ENCODE measurements at places on chromosomes 11 and 22.

DNA sequence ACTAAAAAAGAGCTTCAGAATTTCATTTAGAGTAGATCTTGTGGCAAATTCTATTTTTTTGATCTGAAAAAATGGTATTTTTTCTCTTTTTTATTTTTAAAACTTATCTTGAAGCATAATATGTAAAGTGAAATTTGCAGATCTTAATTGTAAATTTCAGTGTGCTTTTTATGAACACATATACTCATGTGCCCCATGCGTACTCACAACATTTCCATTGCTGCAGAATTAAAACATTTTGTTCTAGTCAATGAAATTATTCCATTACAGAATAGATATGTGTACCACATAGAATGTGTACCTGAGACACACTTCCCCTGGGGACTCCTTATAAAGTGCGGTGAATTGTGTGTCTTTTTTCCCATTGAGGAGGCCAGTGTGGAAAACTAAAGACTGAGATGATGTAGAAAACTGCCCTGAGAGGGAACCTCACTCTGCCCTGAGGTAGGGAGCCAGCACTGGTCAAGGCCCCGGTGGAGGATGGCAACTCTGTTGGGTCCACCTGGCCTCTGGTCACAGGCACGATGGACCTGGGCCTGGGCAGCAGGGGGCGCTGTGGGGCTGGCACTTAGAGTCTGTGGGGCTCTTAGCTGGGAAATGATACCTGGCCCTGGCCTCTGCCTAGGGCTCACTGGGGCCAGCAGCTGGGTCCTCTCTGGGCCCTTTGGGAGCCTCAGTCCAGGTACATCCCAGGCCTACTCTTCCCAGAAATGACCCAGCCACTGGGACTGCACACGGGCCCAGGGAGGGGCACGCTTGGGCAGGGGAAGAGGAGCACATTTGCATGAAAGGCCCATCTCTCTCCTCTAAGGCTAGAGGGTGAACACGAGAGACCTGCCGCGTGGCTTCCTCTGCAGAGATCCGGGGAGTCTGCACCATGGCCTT is 77.9 kb upstream of the TOP3B start:
- DNase-seq, result peak; percentile 41

GRCh38 chr11:1745701-1746320 is 4.6 kb downstream of the IFITM10 start:
- no peak for DNase-seq

- DNase-seq, result no peak
Measured at GRCh38 chr22:45703758-45704157, 32.1 kb downstream of the ATXN10 start.

DNA sequence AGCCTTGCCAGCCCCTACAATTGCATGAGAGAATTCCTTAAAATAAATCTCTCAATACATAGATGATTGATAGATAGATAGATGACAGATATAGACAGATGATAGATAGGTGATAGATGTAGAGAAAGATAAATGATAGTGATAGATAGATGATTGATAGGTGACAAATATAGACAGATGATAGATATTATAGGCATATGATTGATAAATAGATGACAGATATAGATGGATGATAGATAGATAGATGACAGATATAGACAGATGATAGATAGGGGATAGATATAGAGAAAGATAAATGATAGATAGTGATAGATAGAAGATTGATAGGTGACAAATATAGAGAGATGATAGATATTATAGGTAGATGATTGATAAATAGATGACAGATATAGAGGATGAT is 564.6 kb downstream of the ETS1 start:
- DNase-seq, result no peak

GRCh38 chr11:32779136-32779535 is 15.3 kb downstream of the CCDC73 start:
- DNase-seq, result no peak

DNA sequence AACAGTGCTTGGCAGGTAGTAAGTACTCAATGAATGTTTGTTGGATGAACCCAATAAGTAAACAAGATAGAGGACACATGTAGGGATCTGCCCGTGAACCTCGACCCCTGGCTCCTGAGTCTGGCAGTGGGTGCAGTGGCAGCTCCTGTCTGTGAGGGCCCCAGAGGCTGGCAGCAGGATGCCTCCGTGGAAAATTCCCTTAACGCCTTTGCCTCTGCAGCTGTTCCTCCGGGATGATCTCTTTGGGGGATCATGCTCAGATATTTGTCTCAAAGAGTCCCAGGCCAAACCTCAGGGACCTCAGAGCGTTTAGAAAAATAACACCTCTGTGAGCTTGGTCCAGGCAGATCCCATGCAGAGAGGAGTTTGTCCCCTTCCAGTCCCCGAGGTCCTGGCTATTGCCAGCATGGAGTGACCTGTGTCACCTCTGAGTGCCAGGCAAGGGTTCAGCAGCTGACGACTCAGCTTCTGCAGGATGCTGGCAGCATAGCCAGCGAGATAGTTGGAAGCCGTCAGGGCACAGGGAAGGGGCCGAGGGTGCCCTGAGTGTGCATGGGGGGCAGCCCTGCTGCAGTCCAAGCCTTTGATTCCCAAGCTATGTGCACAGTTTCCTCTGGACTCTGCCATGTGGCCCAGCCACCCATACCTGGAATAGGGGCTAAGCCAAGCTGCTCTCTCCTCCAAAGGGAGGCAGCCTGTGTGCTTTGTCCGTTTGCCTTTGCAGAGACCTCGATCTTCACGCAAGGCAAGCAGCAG is 613 bp upstream of the MCHR1 start:
- DNase-seq, result no peak

DNA sequence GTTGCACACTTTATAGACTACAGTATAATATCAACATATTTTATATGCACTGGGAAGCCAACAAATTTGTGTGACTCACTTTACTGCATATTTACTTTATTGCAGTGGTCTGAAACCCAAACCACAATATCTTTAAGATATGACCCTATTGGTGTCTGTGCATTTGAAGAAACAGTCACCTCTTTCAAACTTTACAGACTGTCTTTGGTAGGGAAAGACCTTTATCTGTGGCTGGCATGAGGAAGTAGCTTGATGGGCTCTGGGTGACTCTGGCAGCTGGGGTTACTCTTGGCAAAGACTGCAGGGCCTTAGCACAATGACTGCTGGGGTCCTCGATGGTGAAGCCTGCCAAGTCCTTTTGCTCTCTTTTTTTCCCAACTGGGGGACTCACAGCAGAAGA is 21.3 kb upstream of the ABTB2 start:
- no peak for DNase-seq

- DNase-seq, result no peak
Measured at GRCh38 chr22:17239156-17239701, 20.0 kb upstream of the ADA2 start.

DNA sequence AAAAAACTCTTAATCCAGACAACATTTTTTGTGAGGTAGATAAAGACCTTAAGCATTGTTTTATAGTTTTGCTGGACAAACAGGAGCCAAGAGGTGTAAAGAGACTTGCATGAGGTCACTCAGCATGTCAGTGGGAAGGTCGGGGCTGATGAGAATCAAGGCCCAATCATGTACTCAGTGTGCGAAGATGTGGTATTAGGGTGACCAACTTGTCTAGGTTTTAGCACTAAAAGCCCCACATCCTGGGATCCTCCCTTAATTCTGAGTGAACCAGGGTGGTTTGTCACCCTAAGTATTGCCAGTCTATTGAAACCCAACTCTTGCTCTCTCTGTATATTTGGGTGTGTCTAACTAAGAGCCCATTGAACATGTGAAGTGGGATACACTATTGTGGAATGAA is 19.5 kb upstream of the SORL1-AS1 start:
- DNase-seq, result no peak

DNA sequence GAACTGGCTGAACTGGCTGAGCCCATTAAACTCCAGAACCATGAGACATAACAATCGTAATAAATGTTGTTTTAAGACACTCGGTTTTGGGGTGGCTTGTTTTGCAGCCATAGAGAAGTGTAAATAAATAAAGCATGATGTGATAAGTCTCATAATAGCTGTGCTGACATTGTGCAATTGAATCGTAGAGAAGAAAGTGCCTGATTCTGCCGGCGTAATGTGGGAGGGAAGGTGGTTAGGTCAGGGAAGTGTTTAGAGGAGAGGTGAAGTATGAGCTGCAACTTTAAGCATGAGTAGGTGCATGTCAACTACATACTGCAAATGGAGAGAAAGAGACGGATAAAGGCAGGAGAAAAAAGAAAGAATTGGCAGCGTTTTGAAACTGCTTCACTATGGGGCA is 217.1 kb downstream of the BLID start:
- DNase-seq, result no peak

GRCh38 chr11:33942954-33943353 is 51.1 kb upstream of the LMO2 start:
- DNase-seq, result no peak

- DNase-seq, result no peak
Measured at GRCh38 chr11:19836666-19837065, 124.0 kb downstream of the NAV2 start.

GRCh38 chr11:22339611-22340010 is 1.4 kb downstream of the SLC17A6 start:
- no peak for DNase-seq

GRCh38 chr11:9077164-9077563 is 14.2 kb downstream of the SCUBE2 start:
- no peak for DNase-seq

DNA sequence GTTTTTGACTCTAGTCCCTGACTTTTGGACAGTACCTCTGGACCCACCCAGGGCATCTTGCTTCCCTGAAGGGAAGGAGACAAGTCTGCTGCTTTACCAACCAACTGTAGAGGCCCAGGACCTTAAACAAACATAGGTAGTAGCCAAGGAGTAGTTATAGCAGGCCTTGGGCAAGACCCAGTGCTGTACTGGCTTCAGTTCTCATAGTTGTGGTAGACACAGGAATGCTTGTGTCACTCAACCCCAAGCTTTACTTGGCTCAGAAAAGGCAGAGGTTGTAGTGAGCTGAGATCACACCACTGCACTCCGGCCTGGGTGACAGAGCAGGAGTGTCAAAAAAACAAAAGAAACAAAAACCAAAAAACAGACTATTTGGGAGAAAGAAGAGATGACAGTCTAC is 21.3 kb upstream of the OR52M1 start:
- no peak for DNase-seq

DNA sequence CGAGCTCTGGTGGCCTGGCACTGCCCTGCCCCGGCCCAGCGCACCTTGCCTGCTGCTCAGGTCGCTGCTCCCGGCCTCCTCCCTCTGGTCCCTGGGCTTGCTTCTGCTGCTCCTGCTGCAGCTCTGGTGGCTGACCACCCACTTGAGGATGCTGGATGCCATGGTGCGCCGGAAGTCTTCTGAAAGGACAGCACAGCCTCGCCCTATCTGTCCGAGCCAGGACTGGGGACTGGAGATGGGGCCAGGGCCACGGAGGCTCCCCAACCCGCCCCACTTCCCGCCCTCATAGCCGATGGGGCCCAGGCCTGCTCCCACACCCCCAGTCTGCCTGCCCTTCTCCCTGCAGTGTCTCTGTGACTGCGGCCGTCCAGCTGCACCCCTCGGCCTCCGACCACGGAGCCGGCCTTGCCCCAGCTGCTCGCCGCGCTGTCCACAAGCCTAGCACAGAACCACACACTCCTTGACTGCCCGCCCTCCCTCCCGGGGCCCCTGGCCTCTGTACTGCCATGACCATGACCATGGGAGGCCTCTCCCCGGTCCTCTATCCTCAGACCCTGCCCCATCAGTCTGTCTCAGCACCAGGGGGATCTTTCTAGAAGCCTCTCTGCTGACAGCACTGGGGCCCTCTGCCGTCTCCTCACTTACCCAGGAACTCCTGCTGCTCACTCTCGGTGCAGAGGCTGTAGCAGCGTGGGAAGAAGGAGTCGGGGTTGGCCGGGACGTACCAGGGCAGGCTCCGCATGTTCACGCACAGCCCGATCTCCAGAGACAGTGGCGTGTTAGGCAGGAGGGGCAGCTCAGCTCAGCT is 12.7 kb downstream of the TTLL8 start:
- DNase-seq, result no peak

GRCh38 chr11:32991898-32992297 is 23.8 kb upstream of the DEPDC7 start:
- DNase-seq, result no peak

DNA sequence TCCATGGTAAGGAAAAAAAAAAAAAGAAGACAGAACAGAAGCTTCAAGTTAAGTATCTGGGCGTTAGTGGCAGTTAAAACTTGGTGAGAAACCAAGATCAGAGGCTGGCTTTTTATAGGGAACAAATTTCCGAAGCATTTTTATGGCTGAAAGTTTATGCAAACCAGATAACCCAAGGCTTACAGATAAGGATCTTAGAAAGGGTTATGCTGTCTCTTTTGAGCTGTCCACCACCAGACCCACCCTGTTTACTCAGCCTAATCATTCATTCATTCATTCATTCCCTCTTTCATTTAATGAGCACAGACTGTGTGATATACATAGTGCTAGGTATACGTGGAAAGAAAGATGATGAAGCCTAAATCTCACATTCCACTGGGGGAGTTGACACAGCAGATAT is 89.5 kb downstream of the ME3 start:
- no peak for DNase-seq

- DNase-seq, result no peak
Measured at GRCh38 chr11:93370260-93370659, 39.7 kb downstream of the DEUP1 start.

DNA sequence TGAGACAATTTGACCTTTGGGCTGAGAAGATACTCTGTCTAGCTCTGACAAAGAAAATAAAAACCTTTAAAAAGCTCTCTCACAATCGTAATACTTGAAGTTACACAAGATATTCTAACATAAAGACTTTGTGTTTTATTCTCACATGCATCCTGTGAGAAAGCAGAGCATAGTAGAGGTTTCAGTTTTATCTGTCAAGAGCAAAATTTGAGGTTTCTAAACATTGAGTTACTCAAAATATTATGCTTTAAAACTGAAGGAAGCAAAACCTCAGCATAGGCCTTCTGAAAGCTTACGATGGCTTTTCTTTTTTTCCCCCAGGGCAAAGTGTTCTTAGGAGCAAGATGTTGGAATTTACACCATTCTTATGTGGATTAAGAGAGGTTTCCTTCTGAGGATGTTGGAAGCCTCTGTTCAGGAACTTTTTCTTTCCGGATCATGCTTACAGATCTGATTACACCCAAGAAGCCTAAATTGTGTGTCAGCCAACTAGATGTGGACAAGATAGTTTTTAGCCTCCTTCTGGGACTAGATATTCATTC is 15.0 kb upstream of the OR51M1 start:
- no peak for DNase-seq

DNA sequence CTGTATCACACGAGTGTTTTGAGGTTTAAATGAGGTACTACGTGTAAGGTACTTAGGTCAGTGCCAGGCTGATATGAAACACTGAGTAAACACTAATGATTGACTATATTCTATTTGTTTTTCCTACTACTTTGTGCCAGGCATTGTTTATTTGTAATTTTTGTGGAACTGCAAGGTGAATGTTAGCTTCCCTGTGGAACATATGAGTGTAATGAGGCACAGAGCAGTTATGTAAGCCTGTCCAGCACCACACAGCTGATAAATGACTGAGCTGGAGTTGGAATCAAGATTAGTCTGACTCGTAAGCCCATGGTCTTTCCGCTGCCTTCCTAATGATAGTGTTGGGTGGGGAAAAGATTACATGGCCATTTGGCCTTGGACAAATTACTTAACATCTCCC is 5.9 kb downstream of the SLC37A2 start:
- DNase-seq, result no peak

- DNase-seq, result no peak
Measured at GRCh38 chr11:72209101-72209500, 7.5 kb upstream of the FOLR2 start.

GRCh38 chr11:97617031-97617430 is 1227.2 kb downstream of the JRKL start:
- no peak for DNase-seq

- no peak for DNase-seq
Measured at GRCh38 chr22:34950489-34950888, 115.5 kb upstream of the ISX start.
